AG09309 (cell line): ENCODE measurements at places on chromosomes 4 and X.
A peak's percentile ranks its signal among the peaks of the same experiment; 100 is the strongest.

- DNase-seq: no peak
Measured at GRCh38 chrX:150148749-150149672, 210.7 kb upstream of the EOLA2 start.

DNA sequence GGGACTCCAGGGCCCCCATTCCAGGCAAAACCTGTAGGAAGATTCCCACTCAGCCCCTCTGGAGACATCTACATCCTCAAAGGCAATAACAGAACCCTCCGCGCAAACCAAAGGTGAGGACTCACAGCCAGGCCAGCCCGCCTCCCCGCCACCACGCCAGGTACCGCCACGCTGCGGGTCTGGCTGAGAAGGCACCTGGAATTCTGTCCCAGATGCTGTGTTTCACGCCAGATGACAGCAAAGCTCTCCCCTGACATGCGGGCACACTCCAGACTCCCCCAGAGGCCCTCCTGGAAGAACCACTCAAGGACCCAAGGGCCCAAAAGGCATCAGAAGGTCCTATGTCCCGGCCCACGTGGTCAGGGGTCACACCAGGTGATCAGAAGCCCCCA lies 59.6 kb downstream of the FAM53A start:
- no peak for DNase-seq

GRCh38 chrX:39372115-39372514 lies 570.9 kb downstream of the MID1IP1 start:
- no peak for DNase-seq

DNA sequence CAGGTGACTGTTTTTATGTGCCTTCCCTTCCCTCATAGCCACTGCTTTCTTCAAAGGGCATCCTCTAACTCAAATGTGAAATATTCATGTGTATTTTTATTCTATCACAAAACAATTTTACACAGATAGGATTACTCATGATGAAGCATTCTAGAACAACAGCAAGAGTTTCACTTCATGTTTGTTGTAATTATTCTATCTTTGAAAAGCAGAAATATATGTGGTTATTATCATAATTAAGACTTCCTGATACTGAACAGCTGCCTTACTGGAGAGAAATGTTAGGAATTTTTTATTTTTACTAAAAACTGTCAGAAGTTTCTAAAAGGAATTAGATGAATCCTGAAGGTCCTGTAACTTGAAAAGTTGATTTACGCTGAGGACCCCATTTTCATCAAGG lies 229.1 kb downstream of the PALLD start:
- no peak for DNase-seq

- no peak for DNase-seq
Measured at GRCh38 chr4:110915301-110915700, 292.4 kb upstream of the PITX2 start.

DNA sequence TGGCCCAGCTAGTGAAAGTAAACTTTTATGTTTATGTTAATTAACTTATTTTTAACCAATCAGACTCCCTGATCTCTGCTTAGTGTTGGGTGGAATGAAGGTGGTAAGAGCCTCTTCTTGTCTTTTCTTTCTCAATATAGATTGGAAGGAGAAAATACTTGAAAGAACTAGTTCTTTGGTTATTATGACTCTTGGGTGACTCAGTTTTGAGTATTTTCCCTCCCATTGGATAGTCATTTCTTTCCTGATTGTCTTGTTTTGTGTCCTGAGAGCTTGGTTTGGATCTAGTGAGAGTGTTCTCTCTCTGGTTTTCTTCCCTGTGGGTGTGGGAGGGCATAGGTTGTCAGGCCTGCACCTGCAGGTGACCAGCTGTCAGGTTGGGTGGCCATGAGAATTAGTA lies 172.0 kb upstream of the GLRA2 start:
- no peak for DNase-seq

DNA sequence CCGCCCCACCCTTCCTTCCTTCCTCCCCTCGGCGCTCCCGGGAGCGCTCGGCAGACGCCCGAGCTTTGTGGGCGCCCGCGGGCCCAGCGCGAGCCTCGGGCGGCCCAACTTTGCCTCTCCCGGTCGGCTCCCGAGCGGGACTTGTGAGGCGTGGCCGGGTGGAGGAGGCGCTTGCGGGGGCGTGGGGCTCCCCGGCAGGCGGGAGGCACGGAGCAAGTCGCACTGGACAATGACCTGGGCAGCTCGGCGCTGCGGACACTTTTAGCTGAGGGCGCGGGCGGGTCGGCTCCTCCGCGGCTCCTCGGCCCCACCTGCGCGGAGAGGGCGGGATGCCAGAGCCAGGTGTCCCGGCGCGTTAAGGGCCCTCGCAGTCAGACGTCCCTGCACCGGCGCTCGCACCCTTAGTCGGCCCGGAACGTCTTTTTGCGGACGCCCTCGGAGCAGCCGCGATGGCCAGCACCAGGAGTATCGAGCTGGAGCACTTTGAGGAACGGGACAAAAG lies 385 bp downstream of the DCLK2 start:
- DNase-seq: no peak

GRCh38 chr4:127975121-127975770 lies 10.0 kb downstream of the ABHD18 start:
- no peak for DNase-seq

DNA sequence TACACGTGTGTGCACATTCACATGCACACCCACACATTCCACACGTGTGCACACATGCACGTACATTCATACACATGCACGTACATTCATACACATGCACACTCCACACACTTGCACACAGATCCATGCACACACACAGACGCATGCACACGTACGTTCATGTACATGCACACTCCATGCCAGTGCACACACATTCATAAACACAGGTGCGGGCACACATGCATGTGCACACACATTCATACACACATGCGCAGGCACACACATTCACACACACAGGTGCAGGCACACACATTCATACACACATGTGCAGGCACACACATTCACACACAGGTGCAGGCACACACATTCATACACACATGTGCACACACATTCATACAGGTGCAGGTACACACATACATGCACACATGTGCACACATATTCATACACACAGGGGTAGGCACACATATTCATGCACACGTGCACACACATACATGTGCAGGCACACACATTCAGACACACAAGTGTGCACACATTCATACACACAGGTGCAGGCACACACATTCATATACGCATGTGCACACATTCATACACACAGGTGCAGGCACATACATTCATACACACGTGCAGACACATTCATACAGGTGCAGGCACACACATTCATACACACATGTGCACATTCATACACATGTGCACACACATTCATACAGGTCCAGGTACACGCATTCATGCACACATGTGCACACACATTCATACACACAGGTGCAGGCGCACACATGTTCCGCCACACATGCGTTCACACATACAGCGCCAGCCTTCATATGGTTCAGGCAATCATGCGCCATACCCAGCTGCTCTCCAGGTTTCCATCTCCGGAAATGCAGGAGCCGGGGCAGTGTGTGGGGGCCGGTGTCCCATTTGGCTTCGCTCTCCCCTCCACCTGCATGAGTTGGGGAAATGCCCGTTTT lies 124.8 kb downstream of the HMX1 start:
- no peak for DNase-seq

DNA sequence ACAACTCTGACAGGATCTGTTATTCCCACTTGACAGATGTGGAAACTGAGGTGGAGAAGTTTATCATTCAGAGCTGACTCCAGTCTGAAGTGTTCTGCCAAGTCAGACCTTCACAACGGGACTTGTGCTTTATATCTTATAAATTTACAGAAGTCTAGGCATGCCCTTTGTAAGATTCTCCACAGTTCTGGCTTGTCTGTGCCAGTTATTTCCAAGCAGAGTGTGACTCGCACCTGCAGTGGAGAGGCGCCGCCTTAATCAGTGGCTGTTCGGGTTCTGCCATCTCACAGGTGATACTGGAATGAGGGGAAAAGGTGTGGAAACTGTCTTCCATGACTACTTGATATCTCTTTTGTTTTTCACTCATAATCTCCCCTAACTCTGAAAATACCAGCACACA lies 63.2 kb downstream of the CPEB2 start:
- DNase-seq: no peak

DNA sequence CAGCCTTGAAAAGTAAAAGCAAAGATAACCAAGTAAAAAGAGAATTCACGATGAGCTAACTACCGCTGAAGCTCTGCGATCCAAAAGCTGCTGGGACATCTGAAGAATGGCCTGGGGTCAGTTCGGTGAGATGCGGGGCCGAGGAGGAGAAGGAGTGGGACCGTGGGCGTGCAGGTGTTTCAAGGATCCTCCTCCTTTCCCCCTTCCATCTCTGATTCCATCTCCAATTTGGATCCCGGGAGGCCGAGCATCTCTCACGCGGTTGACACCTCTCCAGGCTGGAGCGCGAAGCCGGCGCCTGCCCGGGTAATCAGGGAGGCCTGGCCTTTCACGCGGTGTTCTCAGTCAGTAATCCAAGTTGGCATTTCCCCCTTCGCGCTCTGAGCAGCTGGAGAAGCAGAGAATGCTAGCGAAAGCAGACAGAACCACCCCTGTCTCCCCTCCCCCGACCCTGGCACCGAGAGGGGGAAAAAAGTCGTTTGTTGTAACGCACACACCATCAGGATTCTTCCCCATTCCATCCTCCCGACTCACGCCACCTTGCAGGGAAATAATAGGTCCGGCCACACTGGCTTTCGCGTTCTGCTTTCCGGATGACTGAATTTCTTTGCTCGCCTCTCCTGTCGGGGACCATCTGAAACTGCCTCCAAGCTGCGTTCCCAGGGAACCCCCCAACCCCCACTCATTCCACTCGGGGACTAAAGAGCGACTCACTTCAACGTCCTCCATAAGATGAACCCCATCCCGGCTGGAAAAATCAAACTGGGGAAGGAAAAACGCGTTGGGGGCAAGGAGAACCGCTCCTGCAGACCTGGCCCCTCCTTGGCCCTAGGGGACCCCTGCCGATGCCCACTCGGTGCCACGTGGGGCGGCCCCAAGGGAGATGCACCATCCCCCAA lies 6.5 kb downstream of the NEUROG2 start:
- DNase-seq: no peak

- DNase-seq: no peak
Measured at GRCh38 chrX:12890467-12890866, 16.0 kb upstream of the TLR8 start.

- DNase-seq: peak; percentile 53
Measured at GRCh38 chr4:100738196-100739165, 220.7 kb upstream of the EMCN start.

DNA sequence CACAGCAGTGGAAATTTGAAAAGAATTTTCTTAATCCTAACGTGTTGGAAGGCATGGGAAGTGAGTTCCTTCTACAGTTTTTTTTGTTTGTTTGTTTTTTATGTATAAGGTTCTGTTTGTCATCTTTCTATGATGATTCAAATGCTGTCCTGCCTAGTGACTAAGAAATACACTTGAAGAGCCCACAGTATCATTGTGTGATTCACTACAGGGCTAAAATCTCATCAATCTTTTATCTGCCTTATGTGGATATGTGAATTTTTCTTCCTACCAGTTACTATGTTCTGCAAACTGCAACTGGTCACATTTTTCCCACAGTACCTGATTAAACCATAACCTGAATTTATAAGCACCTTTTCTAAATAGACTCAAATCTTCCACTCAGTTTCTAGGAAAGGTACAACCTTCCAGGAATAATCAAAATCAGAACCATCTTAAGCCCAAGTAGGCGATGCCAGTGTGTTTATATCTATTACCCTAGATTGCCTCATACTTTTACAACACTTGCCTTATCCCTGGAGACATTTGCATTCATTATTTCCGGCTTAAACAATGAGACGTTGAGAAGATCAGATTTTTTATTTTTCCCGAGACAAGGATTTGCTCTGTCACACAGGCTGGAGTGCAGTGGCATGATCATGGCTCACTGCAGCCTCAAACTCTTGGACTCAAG lies 214.6 kb upstream of the GALNT7 start:
- no peak for DNase-seq

DNA sequence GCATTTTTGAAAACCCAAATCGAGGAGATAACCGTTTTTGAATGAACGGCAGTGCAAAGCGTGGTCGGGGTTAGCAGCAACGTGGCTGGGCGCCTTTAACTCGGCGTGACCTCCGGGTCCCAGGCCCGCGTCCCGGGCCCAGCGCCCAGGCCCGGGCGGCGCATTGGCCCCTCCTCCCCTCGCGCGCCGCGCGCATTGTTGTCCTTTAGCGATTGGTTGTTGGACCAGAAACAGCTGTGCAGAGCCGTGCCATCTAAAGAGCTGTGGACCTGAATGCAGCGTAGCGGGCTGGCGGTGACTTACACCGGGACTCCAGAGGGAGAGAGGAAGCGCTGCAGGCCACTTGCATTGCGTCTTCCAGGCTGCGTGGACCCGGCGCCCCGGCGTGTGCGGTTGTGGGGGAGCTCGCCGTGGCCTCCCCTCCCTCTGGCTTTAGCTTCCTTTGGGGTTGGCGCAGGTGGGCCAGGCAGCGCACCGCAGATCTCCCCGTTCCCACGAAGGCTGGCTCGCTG lies at the start of gene STOX2:
TSS of gene STOX2 (plus strand) at position 227 of the 512 bp plus-strand sequence. CDS start 1,484 bp downstream, outside the sequence.
- no peak for DNase-seq

DNA sequence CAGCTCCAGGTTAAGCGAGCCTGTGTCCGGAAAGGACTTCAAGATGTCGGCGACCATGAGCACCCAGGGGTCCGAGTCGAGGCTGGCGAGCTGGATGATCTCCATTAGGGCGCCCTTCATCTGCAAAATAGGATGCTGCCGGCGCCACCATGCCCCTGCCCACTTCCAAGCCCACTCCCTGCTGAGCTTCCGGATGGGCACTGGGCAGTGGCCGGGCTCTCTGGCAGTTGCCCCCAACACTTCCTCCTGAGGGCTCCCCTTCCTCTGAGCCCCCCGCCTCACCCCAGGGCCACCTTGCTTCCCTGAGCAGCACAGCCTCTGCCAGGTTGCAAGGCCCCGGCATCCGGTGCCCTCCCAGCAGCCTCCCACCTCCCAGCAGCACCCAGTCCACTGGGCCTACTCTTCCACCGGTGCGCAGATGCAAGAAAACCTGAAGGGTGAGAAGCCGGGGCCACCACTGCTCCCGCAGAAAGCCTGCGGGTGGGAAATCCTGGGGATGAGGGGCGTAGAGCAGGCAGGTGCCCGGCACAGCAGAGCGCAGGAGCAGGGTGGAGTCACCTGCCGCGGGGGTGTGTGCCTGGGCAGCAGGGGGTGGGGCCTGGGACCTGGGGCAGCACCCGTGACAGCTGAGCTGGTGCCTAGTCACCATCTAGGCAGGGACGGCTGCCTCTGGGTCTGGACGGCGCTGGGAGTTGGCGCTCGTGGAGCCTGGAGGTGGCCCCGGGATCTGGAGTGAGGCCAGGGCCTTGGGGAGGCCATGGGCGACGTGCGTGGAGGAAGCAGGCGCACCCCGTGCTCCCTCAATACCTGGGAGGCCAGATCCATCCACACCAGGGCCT lies 17.0 kb downstream of the NELFA start:
- no peak for DNase-seq

DNA sequence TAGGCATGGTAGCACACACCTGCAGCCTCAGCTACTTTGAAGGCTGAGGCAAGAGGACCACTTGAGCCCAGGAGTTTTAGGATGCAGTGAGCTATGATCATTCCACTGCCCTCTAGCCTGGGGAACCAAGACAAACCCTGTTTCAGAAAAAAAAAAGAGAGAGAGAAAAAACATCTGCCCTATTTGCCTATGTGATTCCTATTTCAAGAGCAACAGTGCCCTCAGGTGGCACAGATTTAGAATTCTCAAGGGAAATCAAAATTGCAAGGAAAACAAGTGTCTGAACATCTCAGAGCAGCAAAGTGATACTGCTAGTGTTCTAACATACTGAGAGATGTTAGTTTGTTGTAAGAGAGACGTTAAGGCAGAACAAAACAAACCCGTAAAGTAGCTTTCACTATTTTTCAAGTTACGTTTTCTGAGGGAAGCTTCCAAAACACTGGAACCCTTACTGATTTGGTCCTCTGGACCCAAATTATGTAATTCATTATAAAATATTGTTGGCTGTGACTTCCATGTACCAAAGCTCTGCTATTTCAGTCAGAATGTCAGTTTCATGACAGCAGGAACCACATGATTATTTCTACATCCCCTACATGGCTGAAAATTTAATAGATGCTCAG lies 7.9 kb downstream of the BDH2 start:
- no peak for DNase-seq
